ENCODE measurements at places on chromosomes 5 and 9.

GRCh38 chr5:153797484-153797883, 241.2 kb downstream of the FAM114A2 start:
- no peak for DNase-seq

GRCh38 chr5:103582364-103582763, 19.8 kb upstream of the NUDT12 start:
- no peak for DNase-seq

DNA sequence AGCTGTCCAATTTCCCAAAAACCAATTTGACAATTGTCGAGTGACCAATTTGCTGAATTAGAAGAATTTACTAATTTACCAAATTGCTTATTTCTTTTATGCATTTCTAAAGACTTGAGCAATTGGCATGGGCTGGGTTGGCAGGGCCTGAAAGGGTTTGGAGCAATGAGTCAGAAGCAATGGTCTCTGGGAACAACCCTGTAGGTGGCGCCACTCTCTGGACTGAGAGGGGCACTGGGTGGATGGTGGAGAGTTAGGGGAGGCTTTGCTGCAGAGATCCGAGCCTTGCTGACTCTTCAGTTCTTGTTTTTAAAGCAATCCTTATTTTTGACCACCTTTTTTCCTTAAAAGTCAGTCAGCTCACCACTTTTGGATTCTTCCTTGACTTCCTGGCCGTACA, 71.5 kb upstream of the RPS23 start:
- DNase-seq: no peak

GRCh38 chr9:4519604-4520003, 29.3 kb downstream of the SLC1A1 start:
- no peak for DNase-seq

DNA sequence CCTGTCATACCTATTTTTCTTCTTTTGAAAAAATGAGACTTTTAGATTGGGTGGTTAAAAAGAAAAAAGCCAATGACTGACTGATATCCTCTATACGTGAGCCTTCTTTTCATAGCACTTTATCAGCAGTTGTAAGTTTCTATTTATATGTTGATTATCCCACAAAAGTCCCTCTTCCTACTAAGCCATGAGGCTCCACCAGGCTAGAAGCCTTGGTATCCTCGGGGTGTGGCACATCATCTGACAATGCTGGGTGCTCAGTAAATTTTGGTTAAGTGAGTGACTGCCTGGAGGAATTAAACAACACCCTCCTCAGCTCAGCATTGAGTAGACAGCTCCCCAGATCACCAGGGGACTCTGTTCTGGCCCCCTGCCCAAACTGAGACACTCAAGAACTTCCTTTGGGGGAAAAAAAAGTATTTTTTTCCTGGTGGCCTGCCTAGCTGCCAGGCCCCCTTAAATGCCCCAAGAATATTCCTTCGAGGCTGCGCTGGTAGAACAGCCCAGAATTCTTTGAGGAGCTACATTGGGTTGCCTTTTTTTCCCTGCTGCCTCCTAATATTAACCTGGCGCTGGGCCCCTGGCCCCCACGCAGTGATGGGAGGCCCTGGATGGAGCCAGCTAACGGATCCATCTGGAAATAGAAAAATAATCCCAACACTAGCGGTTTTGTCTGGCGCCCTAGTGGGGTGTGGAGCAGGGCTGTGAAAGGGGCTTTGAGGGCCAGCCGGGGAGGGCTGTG, 23.4 kb upstream of the COL27A1 start:
- DNase-seq: no peak

DNA sequence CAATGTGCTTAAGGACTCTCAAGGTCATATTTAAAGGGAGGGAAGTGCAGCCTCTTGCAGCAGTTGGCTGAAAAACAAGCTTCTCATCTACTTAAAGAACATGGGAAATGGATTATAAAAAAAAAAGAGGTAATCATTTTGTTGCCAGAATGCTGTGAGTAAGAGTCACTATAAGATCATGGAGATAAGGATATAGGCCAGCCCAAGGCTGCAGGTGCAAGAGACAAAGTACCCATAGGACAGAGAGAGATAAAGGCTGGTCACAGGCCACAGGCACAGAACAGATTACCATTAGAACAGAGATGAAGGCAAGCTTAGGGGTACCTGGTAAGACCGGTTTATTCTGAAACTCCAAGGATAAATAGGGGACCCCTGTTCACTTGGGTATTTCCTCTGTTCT, 70.5 kb downstream of the CDKN2A start:
- no peak for DNase-seq

DNA sequence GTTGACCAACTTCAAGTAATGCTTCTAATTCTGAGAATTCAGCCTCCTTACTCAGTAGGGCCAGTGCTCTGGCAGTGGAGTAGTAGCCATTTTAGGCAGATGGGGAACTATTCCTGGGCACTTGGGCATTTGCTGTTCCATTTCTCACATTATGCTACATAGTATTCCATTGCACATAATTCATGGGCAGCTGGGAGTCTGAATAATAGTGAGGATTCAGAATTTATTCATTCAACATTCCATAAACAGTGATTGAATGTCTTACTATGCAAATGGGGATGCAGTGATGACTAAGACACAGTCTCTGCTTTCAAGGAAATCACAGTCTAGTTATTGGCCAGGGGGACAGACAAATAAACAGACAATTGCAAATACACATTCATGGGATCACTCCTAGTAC, 301.0 kb upstream of the KCNN2 start:
- DNase-seq: no peak

GRCh38 chr5:180313677-180314505, 22.0 kb upstream of the MAPK9 start:
- no peak for DNase-seq

DNA sequence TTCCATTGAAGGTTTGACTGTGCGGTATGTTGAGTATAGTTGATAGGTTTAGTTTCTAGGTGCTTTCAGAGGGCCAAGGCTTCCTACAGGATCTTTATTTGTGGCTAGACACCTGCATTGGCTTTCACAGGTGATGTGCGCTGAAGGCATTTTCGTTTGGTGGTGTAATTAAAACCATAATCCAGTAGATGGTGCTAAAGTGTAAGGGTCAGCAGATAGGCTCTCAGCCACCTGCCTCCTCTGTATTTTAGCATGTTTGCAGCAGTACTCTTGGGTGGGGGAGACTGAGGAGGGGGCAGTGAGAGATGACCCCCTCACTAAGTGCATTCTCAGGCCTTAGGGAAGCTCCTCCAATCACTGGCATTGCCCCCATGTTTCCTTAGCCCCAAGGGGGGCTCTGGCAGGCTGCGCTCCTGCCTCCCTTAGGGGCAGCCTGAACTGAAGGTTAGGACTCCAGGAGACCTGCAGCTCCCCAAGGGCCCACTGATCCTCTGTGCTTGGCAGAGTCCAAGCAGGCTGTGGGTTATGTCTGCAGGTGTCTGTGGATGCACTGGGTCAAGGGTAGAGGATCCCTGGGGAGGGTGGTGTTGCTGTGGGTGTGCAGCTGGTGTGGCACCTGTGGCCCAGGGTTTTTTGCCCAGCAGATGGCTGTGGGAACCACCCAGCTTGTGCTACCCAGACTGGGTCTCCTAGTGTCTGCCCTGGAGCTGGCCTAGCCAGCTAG, 23.4 kb downstream of the CDK20 start:
- DNase-seq: no peak

DNA sequence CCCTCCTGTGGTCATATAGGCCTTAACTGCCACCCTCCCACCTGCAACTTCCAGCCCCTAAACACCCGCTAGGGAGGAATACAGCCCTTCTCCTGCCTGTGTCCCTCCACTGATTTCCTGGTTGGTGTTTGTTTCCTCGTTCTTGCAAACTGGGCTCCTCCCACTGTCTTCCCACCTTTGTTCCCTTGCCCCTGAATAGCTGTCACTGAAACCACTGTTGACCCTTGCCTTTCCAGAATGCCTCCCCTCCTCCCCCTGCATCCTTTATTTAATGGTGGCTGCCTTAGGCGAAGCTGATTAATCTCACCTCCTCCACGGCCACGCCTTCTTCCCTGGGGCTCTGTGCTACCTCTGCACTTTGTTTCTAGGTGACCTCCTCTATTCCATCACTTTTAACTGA, 626.7 kb downstream of the BNC2 start:
- no peak for DNase-seq

- no peak for DNase-seq
These were observed 137.6 kb upstream of the GPR151 start for GRCh38 chr5:146653560-146653959.

DNA sequence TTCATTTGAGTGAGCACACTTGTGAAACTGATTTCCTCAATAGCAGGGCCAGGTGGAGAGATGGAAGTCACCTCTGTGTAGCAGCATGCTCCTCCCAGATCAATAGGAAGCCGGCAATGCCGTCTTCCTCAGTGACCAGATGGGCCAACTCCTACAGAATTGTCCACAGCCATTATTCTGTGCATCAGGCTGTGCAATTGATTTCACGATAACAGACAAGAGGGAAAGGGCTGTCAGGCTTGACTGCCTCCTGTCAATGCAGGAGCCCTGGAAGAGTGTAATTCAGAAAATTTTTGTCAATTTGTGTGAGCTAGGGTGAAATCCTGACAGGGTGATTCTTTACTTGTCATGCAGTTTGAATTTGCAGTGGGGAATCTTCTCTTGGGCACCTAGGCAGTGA, 838.4 kb upstream of the NUDT12 start:
- DNase-seq: no peak

GRCh38 chr5:119019501-119019900, 31.2 kb upstream of the DTWD2 start:
- DNase-seq: no peak

DNA sequence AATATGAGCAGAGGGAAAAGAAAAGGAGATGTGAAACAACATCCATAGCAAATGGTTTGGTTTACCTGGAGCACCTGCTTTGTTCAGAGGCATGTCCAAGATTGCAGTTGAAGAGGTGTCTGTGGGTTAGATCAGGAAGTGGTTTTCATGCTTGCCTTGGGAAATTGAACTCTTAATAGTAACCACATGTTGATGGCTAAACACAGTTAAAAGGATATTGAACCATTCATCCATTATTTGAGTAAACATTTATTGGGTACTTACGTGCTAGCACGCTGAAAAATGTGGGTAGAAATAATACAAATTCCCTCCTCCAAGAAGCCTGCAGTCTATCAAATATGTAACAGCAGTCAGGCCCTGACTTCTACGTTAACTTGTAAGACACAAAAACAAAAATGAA, 235.7 kb upstream of the TNC start:
- no peak for DNase-seq

DNA sequence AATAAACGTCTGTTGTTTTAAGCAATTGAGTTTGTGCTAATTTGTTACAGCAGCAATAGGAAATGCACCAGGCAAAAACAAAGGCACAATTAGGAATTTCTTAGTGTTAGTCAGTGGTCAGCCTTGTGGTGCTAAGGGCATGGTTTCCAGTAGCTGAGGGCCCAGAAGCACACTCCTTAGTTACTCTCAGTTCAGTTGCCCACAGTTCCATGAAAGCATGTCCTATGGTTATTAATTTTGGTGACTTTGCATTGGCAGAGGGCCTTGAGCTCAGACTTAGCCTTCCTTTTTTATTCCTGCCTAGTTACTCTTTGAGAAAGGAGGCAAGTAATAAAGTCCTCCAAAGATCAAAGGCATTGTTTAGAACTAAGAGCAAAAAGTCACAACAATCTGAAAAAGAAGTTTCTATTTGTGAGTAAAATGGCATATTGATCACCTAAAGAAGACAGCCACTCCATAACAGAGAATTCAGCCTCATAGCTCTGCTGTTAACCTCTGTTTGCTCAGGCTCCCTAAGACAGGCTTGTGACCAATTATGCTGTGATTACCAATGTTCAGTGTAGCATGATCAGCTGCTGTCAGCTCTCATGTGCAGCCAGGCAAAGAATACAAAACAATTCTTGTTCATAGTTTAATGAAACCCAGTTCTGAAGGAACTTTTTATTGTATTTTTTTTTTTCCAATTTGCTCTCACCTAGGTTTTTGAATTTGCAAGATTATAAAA, 57.0 kb upstream of the MROH2B start:
- no peak for DNase-seq

GRCh38 chr9:18632632-18633403, 158.9 kb downstream of the ADAMTSL1 start:
- DNase-seq: no peak

DNA sequence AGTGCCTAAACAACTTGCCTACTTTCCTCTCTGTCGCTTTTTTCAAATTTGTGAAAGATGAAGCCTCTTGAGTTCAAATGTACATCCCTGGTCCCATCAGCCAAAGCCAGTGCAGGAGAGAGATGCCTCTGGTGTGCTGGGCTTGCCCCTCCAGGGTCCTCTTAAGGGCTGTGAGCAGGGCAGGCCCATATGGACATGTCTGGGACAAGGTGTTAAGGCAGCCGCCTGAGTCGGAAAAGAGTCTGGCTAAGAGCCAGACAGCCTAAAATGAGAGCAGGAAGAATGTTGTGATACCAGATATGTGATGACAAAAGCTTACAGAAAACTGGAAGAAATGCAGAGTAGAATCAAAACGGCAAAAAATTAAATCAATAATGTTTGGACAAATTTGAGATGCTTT, 72.5 kb downstream of the APTX start:
- no peak for DNase-seq

DNA sequence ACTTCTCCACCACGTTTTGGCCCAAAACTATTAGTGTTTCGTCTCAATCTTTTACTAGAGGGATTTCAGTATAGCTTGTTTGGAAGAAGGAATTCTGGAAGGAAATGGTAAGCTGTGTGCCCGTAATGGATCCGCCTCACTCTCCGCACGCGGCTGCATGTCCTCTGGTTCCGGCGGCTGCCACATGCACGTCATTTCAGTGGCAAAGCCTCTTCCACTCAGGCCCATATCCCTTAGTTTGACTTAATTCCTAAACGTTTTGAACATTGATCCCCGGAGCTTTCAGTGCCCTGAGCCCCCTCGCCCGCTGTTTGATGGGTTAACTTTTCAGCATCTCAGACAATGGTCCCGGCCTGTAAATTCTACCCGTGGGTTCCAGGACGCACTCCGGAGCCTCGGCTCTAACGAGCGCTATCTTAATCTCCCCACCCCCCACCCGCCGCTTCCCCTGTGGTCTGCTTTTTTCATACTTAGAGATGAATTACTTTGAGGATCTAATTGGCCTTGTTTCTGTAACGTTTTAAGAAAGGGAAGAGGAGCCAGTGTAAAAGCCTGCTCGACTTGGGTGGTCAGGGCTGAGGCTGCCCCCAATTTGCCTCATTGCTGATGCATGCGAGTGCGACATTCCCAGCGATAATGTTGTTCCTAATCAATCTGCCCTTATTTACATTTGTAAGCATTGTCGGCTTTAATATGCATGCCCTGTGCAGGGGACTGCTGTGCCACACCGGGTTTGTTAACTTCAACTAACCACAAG, 4.6 kb downstream of the PTCH1 start:
- DNase-seq: no peak

GRCh38 chr5:173488144-173488543, 128.3 kb downstream of the BOD1 start:
- peak; percentile 75 for DNase-seq

- no peak for DNase-seq
These were observed 163.0 kb upstream of the CCDC152 start for GRCh38 chr5:42593591-42593990.

GRCh38 chr5:33692980-33693379, 198.8 kb downstream of the ADAMTS12 start:
- DNase-seq: no peak

DNA sequence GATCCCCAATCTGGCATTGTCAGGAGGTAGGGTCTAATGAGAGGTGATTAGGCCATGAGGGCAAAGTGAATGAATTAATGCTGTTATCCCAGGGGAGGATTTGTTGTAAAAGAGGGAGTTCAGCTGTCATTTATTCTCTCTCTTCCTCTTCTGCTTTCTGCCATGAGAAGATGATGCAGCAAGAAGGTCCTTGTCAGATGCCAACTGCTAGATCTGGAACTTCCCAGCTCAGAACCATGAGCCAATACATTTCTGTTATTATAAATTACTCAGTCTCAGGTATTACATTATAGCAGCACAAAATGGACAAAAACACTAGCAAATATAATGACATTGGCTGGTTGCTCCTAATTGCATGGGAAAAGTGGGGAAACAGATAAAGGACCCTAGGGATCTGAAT, 15.6 kb upstream of the BICD2 start:
- no peak for DNase-seq
